Hepatocyte (in vitro differentiated cells): ENCODE measurements at places on chromosomes 16 and 17. TPM values are rescaled to one million over a fixed set of nuclear protein-coding genes. Genes with fewer than 3 reads are reported as not detected.

TP53I13 gene
- polyA plus RNA-seq: 92.9 and 94.2 TPM in 2 replicates

DNA sequence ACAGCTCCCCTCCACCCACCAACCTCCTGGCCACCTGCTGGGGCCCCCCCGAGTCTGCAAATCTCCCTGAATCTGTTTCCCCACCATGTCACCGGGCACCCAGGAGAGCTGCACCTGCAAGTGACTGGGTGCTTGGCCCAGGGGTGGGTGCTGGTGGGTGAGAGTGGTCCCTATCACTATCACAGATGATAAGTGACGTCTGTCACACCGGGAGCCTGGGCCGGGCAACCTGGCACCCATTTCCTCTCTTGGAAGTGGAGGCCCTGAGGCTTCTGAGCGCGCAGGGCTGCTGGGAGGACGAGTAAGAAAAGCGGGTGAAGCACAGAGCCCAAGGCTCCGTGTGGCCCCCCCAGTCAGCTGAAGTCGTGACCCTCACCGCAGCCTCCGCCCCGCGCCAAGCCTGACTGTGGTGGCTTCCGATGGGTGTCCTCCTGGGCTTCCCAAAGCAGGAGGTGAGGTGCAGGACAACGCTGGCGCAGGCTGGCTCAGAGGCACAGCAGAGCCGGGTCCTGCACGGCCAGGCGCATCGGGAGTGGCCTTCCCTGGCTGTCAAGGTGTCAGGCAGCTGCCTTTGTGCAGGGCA is 21.0 kb upstream of the ACSF3 start:
- no peak for DNase-seq

DNA sequence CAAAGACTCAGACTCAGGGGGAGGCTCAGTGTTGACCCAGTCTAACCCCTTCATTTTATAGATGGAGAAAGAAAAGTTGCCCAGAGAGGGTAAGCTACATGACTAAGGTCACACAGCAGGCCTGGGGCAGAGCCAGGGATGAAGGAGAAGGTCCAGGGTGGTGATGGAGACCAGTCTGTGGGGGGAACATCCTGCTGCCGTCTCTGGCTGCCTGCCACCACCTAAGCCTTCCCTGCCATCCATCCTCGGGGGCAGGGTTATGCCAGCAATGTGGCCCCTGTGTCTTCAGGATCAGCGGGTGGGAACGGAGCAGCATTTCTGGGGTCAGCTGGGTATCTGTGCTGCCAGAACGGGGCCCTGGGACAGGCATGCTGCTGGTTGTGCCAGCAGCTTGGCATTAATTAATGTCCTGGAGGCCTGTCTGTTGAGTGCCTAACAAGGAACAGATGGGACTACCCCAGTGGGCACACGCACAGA is 5.5 kb downstream of the DOK4 start:
- no peak for DNase-seq

DNA sequence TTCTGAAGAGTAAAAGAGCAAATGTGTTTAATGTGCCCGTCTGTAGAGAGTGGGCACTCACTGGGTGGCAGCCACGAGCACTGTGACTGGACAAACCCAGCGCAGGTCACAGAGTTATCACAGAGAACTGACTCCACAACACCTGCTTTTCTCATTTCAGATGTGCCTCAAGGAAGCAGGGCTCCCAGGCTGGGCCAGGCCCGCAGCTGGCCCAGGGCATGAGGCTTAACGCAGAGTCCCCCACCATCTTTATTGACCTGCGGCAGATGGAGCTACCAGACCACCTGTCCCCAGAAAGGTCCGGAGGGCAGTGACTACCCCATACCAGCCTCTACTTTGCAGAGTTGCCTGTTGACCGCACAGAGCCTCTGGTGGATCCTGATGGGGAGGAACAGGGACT is 11.9 kb downstream of the DNAAF8 start:
- no peak for DNase-seq

YPEL2 gene
- 20.2 and 21.0 TPM in 2 replicates for polyA plus RNA-seq

GRCh38 chr17:16820161-16820877 is 130.3 kb downstream of the CCDC144A start:
- DNase-seq: no peak

GRCh38 chr17:16342979-16343378 is 10.3 kb downstream of the CENPV start:
- no peak for DNase-seq

DNA sequence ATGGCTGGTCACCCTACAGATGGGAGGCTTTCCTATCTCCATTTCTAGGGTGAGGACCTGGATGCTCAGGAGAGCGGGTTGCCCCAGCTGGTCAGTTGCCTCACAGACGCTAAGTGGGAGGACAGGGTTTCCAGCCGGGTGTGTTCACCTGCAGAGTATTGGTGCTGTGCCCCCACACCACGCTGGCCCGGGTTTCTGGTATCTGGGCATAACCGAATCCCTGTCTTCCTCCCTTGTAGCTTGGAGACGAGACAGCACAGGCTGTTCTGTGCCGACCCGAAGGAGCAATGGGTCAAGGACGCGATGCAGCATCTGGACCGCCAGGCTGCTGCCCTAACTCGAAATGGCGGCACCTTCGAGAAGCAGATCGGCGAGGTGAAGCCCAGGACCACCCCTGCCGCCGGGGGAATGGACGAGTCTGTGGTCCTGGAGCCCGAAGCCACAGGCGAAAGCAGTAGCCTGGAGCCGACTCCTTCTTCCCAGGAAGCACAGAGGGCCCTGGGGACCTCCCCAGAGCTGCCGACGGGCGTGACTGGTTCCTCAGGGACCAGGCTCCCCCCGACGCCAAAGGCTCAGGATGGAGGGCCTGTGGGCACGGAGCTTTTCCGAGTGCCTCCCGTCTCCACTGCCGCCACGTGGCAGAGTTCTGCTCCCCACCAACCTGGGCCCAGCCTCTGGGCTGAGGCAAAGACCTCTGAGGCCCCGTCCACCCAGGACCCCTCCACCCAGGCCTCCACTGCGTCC is 9.7 kb downstream of the CX3CL1 start:
- no peak for DNase-seq

DNA sequence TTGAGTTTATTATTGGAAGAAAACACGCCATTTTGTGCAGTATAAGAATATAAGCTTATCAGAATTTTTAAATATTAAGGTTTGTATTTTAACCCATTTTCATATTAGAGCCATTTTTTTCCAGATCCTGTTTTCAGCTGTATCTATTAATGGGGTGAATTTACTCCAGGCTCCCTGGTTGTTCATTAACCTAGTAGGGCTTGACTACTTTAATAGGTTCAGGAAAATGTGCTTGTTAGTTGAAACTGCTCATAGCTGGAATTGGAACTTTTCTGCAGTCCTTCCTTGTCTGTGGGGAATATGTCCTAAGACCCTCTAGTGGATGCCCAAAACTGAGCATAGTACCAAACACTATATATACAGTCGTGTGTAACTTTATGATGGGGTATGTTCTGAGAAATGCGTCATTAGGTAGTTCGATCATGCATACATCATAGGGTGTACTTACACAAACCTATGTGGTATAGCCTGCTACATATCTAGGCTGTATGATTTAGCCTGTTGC is 28.0 kb downstream of the NFAT5 start:
- no peak for DNase-seq

DNA sequence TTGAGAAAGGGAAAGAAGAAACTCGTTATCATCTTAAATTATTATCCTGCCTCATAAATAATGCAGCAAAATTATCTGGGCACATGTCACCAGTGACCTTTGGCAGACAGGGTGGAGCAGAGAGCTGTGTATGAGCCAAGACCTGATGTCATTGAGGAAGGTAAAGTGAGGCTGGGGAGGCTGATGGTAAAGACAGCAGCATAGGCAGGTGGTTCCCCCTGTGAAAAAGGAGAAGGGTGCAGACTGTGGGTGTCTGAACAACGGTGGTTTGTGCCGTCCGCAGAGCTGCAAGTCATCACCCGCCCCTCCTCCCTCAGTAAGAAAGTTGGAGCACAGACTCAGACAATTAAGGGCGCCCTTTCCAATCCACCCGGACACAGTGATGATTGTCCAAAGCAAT is 30.8 kb upstream of the METTL16 start:
- no peak for DNase-seq

GRCh38 chr16:228151-228851 is 948 bp downstream of the LUC7L start:
- DNase-seq: peak; percentile 34

DNA sequence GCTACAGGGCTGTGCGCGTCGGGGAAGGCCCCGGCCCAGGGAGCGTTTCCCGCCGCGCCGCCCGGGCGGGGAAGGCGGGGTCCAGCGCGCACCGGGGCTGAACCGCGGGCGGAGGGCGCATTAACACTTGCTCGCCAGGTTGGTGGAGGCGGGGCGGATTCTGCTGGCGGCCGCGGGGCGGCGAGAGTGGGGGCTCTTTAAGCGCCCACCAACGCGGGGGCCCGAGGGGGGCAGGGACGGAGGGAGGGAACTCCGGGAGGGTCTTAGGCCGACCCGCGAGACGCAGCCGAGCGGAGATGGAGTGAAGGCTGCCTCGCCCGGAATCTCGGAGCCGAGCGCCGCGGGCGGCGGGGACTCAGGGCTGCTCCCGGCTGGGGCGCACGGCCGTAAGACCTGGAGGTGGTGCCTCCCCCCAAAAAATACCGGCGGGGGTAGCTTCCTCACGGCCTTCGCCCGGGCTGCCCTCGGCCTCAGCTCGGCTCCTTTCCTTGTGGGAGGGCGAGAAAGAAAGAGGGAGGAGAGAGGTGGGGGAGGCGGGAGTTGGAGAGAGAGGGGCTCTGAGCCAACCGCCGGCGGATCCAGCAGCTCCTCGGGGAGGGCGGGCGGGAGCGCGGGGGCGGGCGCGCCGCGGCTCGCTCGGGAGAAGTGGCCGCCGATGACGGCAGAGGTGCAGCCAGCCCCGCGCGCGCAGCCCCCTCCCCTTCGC is 415 bp upstream of the FOXF1 start:
- DNase-seq: peak; percentile 87

TBC1D24 gene
- polyA plus RNA-seq: 8.3 and 10.9 TPM in 2 replicates

- DNase-seq: no peak
These were observed 3.6 kb downstream of the LRRC75A start for GRCh38 chr17:16488186-16488967.

GRCh38 chr16:48126801-48127644 is 28.8 kb downstream of the ABCC12 start:
- peak; percentile 66 for DNase-seq

CD7 gene
- 7.0 and 7.8 TPM in 2 replicates for polyA plus RNA-seq

CLEC18C gene
- polyA plus RNA-seq: not detected in 2 replicates

DNAAF1 gene
- 0.12 and 0.31 TPM in 2 replicates for polyA plus RNA-seq

PRSS27 gene
- polyA plus RNA-seq: 1.4 and 4.8 TPM in 2 replicates

- no peak for DNase-seq
These were observed 5.6 kb downstream of the RUNDC3A start for GRCh38 chr17:44314031-44314430.
